Aorta (tissue), 5 donors: ENCODE measurements at places on chromosomes 12 and 14. TPM values are rescaled to one million over a fixed set of nuclear protein-coding genes. Genes with fewer than 3 reads are reported as not detected.

DNA sequence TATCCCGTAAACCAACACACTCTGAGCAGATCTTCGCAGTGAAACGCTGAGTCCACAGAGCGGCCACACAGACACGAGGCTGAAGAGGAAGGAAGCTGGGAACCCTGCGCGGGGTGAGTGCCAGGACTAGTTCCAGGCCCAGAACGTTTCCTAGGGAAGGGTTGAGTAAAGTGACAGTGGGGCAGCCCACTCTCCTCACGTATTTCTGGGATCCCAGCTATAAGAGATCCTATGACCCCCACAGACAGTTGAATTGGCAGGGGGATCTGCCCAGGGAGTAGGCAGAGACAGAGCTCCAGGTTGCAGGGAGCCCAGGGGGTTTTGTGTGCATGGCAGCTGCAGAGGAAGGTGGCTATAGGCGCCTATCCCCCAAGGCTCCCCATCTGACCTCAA, 51.1 kb downstream of the GTF2A1 start:
- no peaks in the 10 kb centered on the region for H3K27me3 ChIP-seq
- peak overlapping the region; percentile 24 for H3K4me3 ChIP-seq
- H3K4me1 ChIP-seq = no peaks in the 10 kb centered on the region
- peak; percentile 79 for DNase-seq

DNA sequence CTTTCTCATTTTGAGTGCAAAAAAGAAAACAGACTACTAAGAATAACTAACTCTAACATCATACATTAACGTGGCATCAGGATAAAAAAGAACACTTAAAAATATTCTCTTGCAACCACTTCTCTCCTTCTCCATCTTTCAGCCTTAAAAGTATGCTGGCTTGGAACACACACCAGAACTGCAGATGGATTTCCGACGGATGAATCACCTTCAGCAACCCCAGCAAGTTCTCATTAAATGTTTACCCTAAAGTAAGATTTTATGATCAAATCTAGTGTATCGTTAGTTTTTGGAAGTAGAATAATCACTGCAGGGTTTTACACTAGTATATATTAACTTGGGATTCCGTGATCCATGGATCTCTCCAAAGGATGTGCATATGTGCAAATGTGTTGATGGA, 1.2 kb downstream of the NEK9 start:
- no peaks in the 10 kb centered on the region for H3K27me3 ChIP-seq
- H3K36me3 ChIP-seq = no peaks in the 10 kb centered on the region
- peak overlapping the region; percentile 65 for H3K4me3 ChIP-seq
- peaks cover 4% of the 10 kb centered on the region for H3K4me1 ChIP-seq

- no peaks in the 10 kb centered on the region for H3K4me1 ChIP-seq
- H3K27ac ChIP-seq = no peak overlapping the region
- H3K4me3 ChIP-seq = no peak overlapping the region
- no peaks in the 10 kb centered on the region for H3K36me3 ChIP-seq
These were observed 695.3 kb downstream of the DIO2 start for GRCh38 chr14:79516009-79516408.

DNA sequence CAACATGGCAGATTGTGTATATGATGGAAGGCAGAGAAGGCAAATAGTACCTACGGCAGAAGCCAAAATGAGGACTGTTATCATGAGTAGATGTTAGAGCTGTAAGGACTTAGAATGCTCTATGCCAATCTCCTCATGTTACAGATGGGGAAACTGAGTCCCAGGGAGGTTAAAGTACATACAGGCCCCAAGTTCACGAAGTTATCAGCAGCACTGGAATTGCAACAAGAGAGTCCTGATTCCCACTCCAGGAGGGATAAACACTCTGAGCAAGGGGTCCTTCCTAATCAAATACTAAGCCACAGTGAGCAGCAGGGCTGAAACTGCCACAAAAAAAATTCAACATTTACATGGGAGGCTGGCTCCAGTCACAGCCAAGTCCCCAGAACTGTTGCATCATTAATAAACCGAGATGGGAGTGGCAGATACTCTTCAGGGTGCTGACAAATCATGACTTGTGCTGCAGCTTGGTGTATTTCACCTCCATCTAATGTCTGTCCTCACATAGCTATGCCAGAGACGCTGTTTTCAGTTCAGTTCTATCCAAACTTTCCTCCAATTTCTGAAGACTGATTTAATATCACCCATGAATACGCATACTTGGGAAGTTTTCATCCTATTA, 24.2 kb downstream of the NUAK1 start:
- no peak for DNase-seq
- no peak overlapping the region for H3K4me3 ChIP-seq
- no peaks in the 10 kb centered on the region for H3K36me3 ChIP-seq

The A2M gene
- 2,139 TPM for total RNA-seq

The TBC1D30 gene
- total RNA-seq = 4.1 TPM

The NTN4 gene
- total RNA-seq = 60.9 TPM
